Epithelial cell of umbilical artery (primary cell): ENCODE measurements at places on chromosomes 12 and 14. TPM values are rescaled to one million over a fixed set of nuclear protein-coding genes. Genes with fewer than 3 reads are reported as not detected.

ANKRD33 gene
- 0.15 and 0.32 TPM in 2 replicates for total RNA-seq

CLEC14A gene
- 535 and 540 TPM in 2 replicates for total RNA-seq

CLEC4A gene
- not detected in 2 replicates for total RNA-seq

FOXG1 gene
- total RNA-seq: not detected in 2 replicates

CLEC4D gene
- not detected in 2 replicates for total RNA-seq

SDSL gene
- total RNA-seq: 5.8 and 9.7 TPM in 2 replicates

SPX gene
- total RNA-seq: 0.32 TPM in 1 of 2 replicates, not detected in the other

DNAJC22 gene
- total RNA-seq: 0.61 and 1.3 TPM in 2 replicates

CLEC2A gene
- not detected in 2 replicates for total RNA-seq

ZDHHC22 gene
- total RNA-seq: under 0.01 TPM in 1 of 2 replicates, not detected in the other

PWP1 gene
- 143 and 174 TPM in 2 replicates for total RNA-seq

CCDC184 gene
- under 0.01 and 0.76 TPM in 2 replicates for total RNA-seq

NELL2 gene
- under 0.01 TPM in 1 of 2 replicates, not detected in the other for total RNA-seq

PPP1R36 gene
- 0.32 and 0.61 TPM in 2 replicates for total RNA-seq

LRIG3 gene
- total RNA-seq: 53.6 and 126 TPM in 2 replicates

CATSPERB gene
- total RNA-seq: not detected in 2 replicates

IFI27 gene
- 748 and 4,526 TPM in 2 replicates for total RNA-seq

LMNTD1 gene
- not detected in 2 replicates for total RNA-seq

CRIP1 gene
- total RNA-seq: 0.32 and 2.4 TPM in 2 replicates

ISM2 gene
- total RNA-seq: under 0.01 TPM in 1 of 2 replicates, not detected in the other

EPYC gene
- not detected in 2 replicates for total RNA-seq

CRACR2A gene
- total RNA-seq: 6.2 and 12.5 TPM in 2 replicates

TMEM132C gene
- total RNA-seq: not detected in 2 replicates

ANG gene
- 3.6 and 5.5 TPM in 2 replicates for total RNA-seq

YEATS4 gene
- 24.0 and 28.7 TPM in 2 replicates for total RNA-seq

IRF9 gene
- total RNA-seq: 36.4 and 131 TPM in 2 replicates

RBP5 gene
- total RNA-seq: not detected in 2 replicates

DMAC2L gene
- total RNA-seq: 6.4 and 6.8 TPM in 2 replicates

MANSC1 gene
- total RNA-seq: 5.5 and 8.8 TPM in 2 replicates

GPR65 gene
- total RNA-seq: 0.32 TPM in 1 of 2 replicates, not detected in the other

LRRC43 gene
- total RNA-seq: 1.2 and 1.6 TPM in 2 replicates

SLCO1C1 gene
- 0.46 and 0.65 TPM in 2 replicates for total RNA-seq

LGR5 gene
- not detected in 2 replicates for total RNA-seq

WNT1 gene
- total RNA-seq: not detected in 2 replicates

DHRS2 gene
- not detected in 2 replicates for total RNA-seq

C12orf76 gene
- total RNA-seq: 16.9 and 22.6 TPM in 2 replicates

TAS2R30 gene
- 3.2 and 4.9 TPM in 2 replicates for total RNA-seq

CD69 gene
- 0.97 and 2.0 TPM in 2 replicates for total RNA-seq

DTX3 gene
- 8.1 and 9.3 TPM in 2 replicates for total RNA-seq

MBIP gene
- 7.1 and 9.1 TPM in 2 replicates for total RNA-seq

ANGEL1 gene
- total RNA-seq: 6.8 and 8.4 TPM in 2 replicates

DRAM1 gene
- 31.5 and 46.5 TPM in 2 replicates for total RNA-seq

CIDEB gene
- total RNA-seq: 0.32 and 3.2 TPM in 2 replicates

ADAM20 gene
- total RNA-seq: 0.32 and 1.1 TPM in 2 replicates

RASSF9 gene
- 0.97 and 1.2 TPM in 2 replicates for total RNA-seq

CNTN1 gene
- 0.30 and 0.32 TPM in 2 replicates for total RNA-seq

NEUROD4 gene
- not detected in 2 replicates for total RNA-seq

HHIPL1 gene
- 2.6 and 4.4 TPM in 2 replicates for total RNA-seq

BDKRB1 gene
- total RNA-seq: 0.30 and 0.32 TPM in 2 replicates

KCTD10 gene
- 62.3 and 98.4 TPM in 2 replicates for total RNA-seq

DLST gene
- total RNA-seq: 48.1 and 60.3 TPM in 2 replicates

RAD51AP1 gene
- 15.9 and 16.3 TPM in 2 replicates for total RNA-seq

PRH2 gene
- total RNA-seq: not detected in 2 replicates

ERG28 gene
- 5.2 and 7.6 TPM in 2 replicates for total RNA-seq

FRMD6 gene
- total RNA-seq: 90.9 and 103 TPM in 2 replicates

RDH16 gene
- not detected in 2 replicates for total RNA-seq

LRR1 gene
- total RNA-seq: 34.4 and 41.3 TPM in 2 replicates

ALDH1L2 gene
- 2.9 and 7.0 TPM in 2 replicates for total RNA-seq
